ENCODE measurements at places on chromosomes 2 and 18.

- no peak for DNase-seq
Measured at GRCh38 chr2:137535897-137536296, 428.4 kb upstream of the HNMT start.

DNA sequence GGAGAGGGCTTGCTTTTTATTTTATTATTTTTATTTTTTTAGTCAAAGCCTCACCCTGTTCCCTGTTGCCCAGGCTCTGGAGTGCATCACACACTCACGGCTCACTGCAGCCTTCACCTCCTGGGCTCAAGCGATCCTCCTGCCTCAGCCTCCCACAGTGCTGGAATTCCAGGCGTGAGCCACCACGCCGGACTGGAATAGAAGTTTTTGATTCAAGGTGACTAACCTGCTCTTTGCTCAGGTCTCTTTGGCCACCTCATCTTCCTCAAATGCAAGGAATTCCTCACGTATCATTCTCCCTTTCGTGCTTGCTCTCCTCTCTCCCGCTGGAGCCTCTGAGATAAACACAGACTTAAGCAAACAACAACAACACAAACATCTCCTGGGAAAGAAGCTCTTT is 636.8 kb downstream of the ADCYAP1 start:
- no peak for DNase-seq

DNA sequence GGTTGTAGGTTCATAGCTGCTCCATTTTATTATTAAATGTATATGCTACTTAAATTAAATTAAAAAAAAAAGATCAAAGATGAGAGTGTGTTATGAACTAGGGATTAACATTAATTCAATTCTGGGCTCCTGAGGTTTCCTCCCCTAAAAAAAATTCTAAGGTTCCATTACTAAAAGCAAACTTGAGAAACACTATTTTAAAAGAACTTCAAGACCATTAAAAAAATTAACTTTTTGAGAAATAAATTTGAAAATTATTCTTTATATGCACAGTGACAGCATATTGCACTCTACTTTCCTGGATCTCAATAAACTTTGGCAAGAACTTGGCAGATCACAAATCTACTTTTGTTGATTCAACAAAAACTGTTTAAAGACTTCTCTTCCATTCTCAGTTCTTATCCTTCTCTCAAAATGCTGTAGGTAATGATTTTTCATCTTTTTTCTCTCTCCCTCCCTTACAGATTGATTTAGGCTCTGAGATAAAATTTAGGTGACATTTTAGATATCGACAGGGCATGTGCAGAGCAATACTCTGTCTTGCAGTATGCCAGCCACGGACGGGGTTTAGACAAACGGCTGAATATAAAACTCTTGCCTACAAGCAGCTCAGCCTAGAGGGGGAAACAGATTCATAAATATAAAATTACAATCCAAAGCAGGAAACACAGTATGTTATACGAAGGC is 592 bp upstream of the MARS2 start:
- peak; percentile 79 for DNase-seq

GRCh38 chr2:46164529-46165301 is 132.5 kb upstream of the EPAS1 start:
- DNase-seq: no peak

DNA sequence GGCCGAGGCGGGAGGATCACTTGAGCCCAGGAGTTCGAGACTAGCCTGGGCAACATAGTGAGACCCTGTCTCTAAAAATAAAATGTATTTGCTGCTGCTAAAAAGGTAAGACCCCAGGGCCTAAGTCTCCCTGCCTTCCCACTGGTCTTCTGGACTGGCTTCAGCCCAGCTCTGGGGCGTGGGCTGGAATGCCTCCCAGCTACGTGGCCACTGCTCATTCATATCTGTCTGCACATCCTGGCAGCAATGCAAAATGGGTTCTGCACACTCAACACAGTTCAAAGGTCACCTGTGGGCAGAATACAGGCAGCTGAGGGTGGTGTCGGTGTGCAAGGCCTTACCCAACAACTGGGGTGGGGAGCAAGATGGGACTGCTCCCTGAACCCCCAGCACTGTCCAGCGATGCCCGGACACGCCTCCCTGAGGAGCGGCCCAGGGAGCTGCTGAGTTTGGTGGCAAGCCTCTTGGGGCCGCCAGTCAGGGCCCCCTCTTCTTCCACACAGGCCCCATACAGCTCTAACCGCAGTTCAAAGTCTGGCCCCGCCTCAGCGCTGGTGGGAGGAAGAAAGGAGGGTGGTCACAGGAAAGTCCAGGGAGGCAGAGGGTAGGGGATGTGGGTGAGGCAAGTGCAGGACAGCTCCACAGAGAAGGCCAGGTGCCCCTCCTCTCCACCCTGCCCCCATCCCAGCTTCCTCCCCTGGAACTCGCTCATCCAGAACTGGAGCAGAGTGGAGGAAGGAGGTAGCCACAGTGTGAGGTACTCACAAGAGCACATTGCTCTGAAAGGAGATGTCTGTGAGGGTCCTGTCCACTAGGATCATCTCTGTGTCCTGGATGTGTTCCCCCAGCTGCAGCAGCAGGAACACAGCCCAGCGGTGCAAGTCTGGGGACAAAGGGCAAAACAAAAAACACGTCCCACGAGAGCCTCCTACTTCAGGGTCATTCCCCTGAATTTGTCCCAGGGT is 8.2 kb downstream of the WDR54 start:
- DNase-seq: no peak

DNA sequence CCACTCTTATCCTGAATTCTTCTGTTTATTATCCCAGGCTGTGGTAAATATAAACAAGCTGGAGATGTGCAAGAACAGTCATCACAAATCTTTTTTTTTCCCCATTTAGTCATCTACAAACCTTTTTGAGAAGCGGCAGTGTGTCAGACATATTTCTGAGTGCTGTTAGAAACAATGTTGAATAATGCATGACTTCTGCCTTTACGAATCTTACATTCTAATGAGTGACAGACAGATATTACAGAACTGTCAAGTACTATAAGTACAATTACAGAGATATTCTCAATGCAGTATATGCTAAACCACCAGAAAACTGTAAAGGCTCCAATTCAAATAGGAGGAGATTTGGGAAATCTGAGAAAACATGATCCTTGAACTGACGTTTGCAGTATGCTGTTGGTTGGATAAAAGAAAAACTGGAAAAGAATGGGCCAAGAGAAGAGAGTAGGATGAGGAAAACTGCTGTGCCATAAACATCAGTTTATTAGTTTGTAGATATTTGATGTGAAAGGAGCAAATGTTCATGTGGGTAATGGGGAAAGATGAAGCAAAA is 379.5 kb upstream of the SLC8A1 start:
- DNase-seq: no peak

DNA sequence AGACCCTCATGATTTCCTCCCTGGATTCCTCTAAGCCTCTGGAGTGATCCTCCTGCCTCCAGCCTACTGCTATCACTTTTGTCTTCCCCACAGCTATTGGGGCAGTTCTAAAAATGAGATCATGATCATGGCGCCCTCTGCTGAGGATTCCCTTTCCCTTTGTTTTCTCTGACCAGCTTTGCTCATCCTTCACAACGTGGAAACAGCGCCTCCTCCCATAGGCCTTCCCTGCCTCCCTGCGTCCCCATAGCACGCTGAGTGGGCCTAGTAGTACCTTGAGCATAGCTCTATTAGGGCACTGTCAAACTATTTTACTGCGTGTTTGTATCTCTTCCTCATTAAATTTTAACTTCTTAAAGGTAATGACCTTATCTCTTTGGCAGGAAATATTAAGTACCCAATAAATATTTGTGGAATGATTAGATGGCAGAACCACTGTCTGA is 207.0 kb upstream of the FANCL start:
- no peak for DNase-seq

DNA sequence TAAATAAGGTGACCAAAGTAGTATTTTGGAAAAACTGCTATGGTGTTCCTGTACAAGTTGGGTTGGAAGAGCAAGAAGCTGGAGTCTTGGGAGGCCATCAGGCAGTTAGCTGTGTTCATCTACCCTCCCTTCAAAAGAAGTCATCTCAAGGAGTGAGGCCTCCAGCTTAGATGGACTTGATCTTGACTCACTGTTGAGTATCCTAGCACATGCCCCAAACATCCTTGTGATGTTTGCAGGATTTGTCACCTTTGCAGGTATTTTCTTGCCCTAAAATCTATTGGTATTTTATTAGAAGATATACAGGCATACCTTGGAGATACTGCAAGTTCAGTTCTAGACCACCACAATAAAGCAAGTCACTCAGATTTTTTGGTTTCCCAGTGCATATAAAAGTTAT is 30.2 kb downstream of the RNMT start:
- no peak for DNase-seq

- no peak for DNase-seq
Measured at GRCh38 chr2:48874282-48874681, 118.8 kb upstream of the LHCGR start.

- no peak for DNase-seq
Measured at GRCh38 chr2:7593360-7593759, 676.1 kb downstream of the RNF144A start.

GRCh38 chr2:137168552-137168951 is 403.2 kb downstream of the THSD7B start:
- no peak for DNase-seq

DNA sequence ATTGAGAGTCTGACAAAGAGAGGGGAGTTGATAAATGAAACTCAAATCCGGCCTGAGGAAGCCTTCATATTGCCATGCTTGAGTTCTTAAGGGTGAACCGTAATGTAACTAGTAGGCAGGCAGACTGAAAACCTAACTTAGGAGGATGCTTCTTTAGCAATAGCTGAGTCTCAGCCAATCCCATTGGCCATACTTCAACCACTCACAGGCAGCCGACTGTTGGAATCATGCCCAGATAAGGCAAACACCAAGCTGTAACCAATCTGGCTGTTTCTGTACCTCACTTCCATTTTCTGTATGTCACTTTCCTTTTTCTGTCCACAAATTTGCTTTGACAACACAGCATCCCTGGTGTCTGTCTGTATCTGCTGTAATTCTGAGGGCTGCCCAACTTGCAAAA is 39.5 kb downstream of the TPRKB start:
- no peak for DNase-seq

DNA sequence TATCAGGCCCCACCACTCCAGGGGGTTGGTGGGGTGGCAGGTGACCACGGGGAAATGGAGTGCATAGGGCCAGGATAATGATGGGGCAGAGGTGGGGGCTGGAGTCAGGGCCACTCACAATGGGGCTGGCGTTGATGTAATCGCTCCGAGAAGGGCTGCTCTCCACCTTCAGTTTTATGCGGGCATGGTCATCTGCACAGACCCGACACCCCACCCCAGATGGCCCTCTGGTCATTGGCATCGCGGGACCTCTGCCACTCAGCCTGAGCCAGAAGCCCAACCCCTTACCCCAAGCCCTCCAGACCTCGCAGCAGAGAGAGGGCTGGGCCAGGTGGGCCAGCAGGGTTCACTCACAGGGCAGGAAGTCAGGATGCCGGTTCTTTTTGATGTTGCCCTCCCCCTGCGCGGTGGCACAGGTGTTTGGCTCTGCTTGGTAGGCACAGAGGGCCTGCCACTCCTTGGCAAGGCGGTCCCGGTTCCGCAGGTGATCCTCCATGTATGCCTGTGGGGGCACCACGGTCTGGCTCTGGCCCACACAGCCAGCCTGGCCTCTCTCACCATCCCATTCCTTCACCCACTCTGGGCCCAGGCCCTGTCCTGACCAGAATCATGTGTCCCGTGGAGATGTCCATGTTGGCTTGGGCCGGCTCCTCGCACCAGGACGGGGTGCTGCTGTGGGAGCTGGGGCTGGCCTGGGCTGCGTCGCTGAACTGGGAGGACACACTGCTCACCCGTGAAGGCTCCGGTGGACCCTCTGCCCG is 12.4 kb downstream of the PTPRN start:
- DNase-seq: peak; percentile 10

DNA sequence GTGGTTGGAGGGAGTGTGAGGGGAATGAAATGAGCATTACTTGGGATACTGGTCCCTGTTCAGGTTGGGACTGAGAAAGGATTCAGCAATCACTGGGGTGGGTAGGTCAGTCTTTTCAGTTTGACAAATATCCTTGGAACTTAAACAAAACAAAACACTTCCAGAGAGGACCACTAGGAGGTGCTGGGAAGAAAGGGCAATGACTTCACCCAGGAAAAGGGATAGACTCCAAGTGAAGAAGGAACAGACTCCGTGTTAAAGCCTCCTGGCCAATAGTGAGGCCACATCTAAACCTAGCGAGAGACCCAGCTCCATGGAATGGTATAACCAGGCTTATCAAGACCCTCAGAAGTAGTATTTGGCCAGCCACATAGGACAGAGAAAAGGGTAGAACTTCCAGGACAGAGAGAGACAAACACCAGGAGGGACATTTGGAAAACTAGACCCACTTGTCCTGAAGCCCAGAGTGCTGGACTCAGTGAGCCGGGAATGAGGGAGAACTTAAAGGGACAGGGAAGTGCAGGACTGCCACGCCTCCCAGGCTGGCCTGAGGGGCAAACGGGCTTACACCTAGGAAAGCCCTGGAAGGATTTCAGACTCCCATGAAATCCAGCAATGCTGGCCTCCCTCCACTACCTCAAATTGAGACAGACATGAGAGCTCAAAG is 19.6 kb upstream of the KCNG3 start:
- peak; percentile 30 for DNase-seq
